ENCODE measurements at places on chromosomes 4 and X. TPM values are rescaled to one million over a fixed set of nuclear protein-coding genes. Genes with fewer than 3 reads are reported as not detected.

The SLITRK2 gene
- not detected for total RNA-seq

The MAOA gene
- total RNA-seq = 114 TPM

- DNase-seq = no peak
Measured at GRCh38 chr4:148557793-148558192, 115.6 kb upstream of the NR3C2 start.

DNA sequence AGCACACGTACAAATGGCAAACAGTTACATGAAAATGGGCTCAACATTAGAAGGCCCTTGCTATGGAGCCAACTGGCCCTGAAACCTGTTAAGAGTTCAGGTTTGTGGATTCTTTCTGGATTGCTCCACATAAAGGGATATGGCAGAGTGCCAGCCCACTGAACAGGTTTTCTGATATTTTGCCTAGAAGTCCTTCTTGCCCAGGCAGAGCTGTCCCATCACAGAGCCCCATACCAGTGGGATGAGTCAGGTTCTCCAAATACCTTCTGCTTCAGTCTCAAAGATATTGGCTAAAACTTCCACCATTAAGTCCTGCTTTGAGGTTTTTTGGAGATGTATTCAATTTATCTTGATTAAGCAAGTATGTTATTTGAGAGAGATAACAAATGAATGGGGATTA lies 146.8 kb upstream of the IL1RAPL2 start:
- DNase-seq = no peak

DNA sequence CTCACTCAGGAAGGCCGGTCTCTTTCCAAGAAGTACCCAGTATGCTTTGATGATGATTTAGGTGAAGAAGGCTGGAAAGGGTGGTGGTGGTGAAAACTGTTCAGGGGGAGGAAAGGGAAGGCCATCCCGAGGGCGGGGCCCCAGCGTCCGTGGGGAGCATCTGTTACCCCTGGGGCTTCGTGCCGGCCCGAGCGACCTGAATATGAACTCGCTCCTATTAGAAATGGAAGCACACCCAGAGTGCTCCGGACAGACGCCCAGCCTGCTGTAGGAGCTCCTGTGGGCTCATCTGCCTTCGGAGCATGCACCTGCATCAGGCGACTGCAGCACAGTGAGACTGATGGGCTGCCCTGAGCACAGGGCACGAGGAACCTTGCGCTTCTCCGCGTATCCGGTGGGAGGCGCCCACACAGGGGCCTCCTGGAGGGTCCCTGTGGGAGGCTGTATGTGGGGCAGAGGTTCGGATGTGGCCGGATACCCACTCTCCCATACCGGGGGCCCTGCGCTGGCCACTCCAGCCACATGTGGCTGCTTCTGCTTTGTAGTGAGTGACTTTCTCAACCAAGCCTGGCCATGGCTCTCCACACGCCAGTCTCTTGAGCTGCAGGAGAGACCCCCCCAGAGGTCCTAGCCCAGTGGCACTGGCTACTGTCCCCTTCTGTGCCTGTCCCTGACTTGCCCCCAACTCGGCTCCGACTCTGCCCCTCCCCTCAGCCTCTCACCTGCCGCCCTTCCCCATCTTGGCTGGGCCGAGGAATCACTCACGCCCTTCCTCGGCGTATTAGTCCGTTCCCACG lies 36.7 kb downstream of the FGFRL1 start:
- DNase-seq = no peak

- DNase-seq = no peak
Measured at GRCh38 chrX:51899741-51900140, 6.3 kb downstream of the MAGED1 start.

Data from lung microvascular endothelial cell (primary cell).